ENCODE measurements at places on chromosomes 4 and X.
A peak's percentile ranks its signal among the peaks of the same experiment; 100 is the strongest.

DNA sequence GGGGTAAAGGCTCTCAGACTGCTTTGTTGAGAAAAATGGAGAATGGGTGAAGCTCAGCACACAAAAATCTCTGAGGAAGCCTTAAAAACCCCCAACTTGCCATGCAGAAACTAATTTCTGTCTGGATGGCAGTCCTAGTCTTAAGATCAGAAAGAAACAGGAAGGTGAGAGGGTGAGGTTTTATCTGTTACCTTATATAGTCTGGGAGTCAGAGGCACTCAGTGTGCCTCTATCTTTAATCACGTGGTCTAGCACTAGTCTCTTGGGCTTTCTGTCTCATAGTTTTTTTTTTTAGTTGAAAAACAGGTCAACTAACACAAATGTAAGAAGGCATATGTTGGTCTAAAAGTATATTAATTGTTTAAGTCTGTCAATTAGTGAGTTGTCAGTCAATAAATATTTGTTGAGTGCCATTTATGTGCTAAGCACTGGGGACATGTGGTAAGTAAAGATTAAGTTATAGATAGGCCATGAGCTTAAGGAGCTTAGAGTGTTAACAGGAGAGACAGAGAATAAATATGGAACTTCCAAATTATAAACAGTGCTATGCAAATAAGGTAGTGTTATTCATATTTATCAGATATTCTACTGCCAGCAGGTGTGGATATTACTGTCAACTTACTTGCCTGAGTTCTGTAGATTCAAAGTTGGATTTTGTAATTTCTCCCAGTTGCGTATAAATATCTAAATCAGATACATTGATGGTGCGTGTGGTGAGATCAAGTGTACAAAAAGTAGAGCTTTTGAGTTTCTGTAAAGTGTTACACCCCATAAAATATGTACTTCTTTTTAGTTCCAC, 7.0 kb downstream of the CYBB start:
- DNase-seq, result no peak

DNA sequence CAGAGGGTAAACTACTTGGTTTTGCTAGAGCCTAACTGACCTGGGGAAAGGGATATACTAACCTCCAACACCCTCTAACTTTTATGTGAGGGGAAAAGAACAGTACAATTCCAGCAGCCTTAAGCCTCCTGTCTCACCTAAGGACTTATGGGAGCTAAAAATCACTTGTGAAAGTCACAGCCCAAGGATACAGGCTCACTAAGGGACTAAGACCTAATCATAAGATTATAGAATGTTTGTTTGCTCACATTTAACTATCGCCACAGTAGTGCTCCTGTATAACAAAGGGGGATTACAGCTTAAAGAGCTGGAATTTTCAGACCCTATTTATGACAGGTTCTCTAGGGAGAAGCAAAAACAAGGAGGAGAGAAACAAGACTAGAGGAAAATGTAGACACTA, 548.7 kb downstream of the DACH2 start:
- no peak for DNase-seq

- no peak for DNase-seq
Observed at GRCh38 chr4:3385711-3386420, 55.9 kb upstream of the HGFAC start.

- no peak for DNase-seq
Observed at GRCh38 chr4:17613761-17614415, 553 bp upstream of the MED28 start.

DNA sequence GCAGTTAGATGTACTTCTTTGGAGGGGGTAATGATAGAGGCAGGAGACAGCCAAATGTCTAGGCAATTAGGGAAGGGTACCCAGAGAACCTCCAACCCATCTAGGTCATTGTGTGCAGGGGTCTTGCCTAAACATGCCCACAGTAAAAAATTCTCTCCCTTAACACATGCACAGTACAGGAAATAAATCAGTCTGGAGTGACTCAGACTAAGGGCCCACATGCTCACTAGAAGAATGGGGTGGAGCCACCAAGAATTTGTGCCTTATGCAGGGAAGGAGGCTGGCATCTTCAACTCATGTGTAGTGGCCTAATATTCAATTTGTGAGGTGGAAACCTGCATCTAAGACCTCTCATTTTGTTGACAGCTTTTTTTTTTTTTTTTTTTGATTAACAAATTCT, 945.3 kb upstream of the GRIA3 start:
- DNase-seq, result no peak

- DNase-seq, result no peak
Observed at GRCh38 chr4:152665691-152666395, 14.0 kb downstream of the TMEM154 start.

DNA sequence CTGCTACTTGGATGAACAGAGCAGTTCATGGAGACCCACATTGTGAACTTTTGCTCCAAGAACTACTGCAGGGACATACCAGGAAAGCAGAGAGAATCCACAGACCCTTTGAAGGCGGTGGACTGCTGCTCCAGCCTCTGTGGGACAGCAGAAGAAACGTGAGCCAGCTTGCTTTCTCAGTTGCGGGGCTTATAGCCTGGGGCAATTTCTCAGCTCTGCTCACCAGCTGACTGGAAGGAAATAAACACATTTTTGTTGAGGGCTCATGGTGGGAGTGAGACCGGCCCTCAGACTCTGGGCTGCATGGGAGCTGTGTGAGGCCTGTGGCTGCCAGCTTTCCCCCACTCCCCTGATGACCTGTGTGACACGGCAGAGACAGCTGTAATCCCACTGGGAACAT, 2.6 kb upstream of the ADH1A start:
- no peak for DNase-seq

GRCh38 chr4:184028561-184029374, 123.7 kb downstream of the STOX2 start:
- no peak for DNase-seq

DNA sequence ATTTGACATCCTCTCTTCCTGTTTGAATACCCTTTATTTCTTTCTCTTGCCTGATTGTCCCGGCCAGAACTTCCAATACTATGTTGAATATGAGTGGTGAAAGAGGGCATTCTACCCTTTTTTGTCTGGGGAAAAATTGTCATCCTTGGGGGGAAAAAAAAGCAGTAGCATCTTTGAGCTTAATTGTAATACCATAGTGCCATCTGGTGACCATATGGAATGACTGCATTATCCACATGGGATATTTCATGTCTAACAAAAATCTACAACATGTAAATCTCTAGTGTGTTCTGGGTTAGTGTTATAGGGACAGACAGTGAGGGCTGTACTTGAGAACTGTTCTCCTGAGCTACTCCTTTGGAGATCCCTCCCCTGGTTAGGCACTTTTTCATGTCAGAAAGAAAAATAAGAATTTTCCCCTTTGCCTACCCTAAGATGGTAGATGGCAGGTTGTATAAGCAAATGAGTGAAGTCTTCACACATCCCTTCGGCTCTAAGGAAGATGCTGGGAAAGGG, 26.0 kb downstream of the CAPN6 start:
- peak; percentile 18 for DNase-seq

DNA sequence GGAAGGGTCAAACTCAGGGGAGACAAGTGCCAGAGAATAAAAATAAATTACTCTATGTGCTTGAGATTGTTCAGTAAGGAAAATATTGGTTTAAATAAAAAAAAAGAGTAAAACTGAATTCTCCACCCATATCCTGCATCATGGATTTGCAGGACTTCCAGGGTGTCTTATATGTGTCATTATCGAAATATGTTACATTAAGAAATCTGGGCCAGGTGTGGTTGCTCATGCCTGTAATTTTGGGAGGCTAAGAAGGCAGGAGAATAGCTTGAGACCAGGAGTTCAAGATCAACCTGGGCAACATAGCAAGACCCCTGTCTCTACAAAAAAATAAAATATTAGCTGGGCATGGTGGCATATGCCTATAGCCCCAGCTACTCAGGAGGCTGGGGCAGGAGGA, 104.9 kb downstream of the PPP3CA start:
- DNase-seq, result no peak

DNA sequence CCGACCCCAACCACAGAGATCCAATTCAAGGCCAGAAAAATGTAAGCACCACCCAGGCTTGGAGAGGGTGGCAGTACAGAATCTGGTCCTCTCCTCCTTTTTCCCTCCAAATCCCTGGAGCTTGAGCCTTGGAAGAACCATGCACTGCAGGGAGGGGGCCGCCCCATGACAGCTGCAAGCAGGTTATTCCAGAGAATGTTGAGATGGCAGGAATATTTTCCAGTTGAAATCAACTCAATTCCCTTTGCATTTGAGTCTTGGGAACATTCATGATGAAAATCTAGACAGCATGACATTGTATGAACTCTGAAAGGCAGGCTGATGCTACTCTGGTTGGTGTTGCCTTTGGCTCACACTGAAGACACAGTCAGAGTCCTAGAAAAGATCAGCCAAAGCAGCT, 386.6 kb upstream of the FGF16 start:
- no peak for DNase-seq

GRCh38 chr4:42331914-42332368, 65.3 kb upstream of the SHISA3 start:
- no peak for DNase-seq

DNA sequence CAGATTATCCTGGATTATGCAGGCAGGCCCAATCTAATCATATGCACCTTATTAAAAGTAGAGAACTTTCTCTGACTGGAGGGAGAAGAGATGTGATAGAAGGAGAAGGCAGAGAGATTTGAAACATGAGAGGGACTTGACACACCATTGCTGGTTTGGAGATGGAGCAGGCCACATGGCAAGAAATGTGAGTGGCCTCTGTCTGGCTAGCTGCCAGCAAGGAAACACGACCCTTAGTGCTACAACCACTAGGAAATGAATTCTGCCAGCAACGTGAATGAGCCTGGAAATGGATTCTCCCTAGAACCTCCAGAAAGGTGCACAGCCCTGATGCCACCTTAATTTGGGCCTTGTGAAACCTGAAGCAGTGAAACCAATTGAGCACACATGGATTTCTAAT, 79.5 kb upstream of the MBNL3 start:
- DNase-seq, result no peak

DNA sequence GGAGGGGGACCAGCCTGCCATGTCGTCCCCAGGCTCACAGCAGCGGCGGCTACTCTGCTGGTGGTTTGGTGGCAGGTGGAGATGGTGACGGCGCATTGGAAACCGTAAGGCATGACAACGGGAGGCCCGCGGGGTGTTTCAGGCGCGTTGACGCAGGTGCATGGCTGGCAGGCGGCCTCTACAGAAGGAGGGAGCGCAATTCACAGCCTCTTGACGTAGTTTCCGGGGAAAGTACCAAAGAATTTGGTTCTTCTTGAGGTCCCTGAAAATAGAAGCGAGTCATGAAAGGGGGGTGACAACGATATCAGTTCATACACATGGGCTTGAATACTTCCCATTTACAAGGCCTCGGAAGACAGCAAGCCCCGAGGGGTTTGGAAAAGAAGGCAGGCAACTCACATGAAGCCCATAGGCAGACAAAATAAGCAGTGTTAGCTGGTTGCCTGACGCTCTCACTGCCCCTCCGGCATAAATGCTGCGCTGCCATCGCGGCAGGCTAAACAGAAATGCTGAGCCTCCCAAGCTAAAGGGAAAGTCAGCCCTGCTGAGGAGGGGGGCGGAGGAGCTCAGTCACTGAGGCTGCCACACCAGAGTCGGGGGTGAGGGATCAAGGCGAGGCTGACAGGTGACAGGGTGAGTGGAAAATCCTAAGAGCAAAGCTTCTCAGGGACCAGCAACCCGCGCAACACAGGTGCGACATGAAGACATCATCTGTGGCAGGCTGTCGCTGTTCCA, 52.3 kb upstream of the PDLIM3 start:
- no peak for DNase-seq

- DNase-seq, result no peak
Observed at GRCh38 chr4:156692016-156692415, 279.6 kb downstream of the PDGFC start.

DNA sequence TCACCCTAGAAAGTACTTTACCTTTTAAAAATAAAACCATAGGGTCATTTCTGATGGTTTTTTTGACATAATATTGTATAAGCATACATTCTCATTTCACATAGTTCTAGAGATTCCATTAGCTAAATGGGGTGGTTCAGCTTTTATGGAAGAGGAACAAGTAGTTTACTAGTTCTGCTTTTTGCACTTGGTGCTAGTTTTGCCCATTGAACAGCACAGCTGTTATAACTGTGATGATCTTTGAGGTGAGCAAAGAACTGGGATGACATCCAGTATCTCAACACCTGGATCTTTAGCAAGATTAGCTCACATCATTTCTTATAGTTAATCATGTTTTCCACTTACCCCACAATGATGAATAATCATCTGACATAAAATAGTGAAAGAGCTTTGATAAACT, 40.9 kb downstream of the MOB1B start:
- DNase-seq, result no peak

All from DMS79 treated with DMSO at 0.1 percent for 48 hours (cell line).